ENCODE measurements at places on chromosomes 11 and 22. TPM values are rescaled to one million over a fixed set of nuclear protein-coding genes. Genes with fewer than 3 reads are reported as not detected.

The ASPHD2 gene
- 4.2 TPM for polyA plus RNA-seq

The POU2AF2 gene
- 7.9 TPM for polyA plus RNA-seq

The OR8D1 gene
- polyA plus RNA-seq = not detected

The LDHAL6A gene
- 13.0 TPM for polyA plus RNA-seq

The UCP3 gene
- polyA plus RNA-seq = 5.8 TPM

The TTC9C gene
- 41.5 TPM for polyA plus RNA-seq

The PARVG gene
- 7.2 TPM for polyA plus RNA-seq

The INS gene
- not detected for polyA plus RNA-seq

The SMTNL1 gene
- 2.0 TPM for polyA plus RNA-seq

The SPI1 gene
- polyA plus RNA-seq = 16.3 TPM

The ATG13 gene
- 224 TPM for polyA plus RNA-seq

The GNAZ gene
- polyA plus RNA-seq = 13.7 TPM

The APOL1 gene
- polyA plus RNA-seq = 24.4 TPM

The DCHS1 gene
- polyA plus RNA-seq = 14.2 TPM

The OR51E2 gene
- 0.17 TPM for polyA plus RNA-seq

The DRICH1 gene
- polyA plus RNA-seq = 68.4 TPM

The HEPHL1 gene
- polyA plus RNA-seq = 0.54 TPM

The TPST2 gene
- polyA plus RNA-seq = 32.8 TPM
